Activated naive CD4-positive, alpha-beta T cell treated with anti-CD3 and anti-CD28 coated beads, Interleukin-2, amount 10 ng/mL, durations not matched to agents 7 days and 5 days (primary cell): ENCODE measurements at places on chromosomes 13 and 19.
A peak's percentile ranks its signal among the peaks of the same experiment; 100 is the strongest.

GRCh38 chr19:16435238-16435917, 36.4 kb downstream of the EPS15L1 start:
- peaks cover 31% of the 10 kb centered on the region for H3K36me3 ChIP-seq
- no peak for DNase-seq
- no peak overlapping the region for H3K4me3 ChIP-seq
- peaks cover 13% of the 10 kb centered on the region for H3K4me1 ChIP-seq
- no peaks in the 10 kb centered on the region for H3K27me3 ChIP-seq

DNA sequence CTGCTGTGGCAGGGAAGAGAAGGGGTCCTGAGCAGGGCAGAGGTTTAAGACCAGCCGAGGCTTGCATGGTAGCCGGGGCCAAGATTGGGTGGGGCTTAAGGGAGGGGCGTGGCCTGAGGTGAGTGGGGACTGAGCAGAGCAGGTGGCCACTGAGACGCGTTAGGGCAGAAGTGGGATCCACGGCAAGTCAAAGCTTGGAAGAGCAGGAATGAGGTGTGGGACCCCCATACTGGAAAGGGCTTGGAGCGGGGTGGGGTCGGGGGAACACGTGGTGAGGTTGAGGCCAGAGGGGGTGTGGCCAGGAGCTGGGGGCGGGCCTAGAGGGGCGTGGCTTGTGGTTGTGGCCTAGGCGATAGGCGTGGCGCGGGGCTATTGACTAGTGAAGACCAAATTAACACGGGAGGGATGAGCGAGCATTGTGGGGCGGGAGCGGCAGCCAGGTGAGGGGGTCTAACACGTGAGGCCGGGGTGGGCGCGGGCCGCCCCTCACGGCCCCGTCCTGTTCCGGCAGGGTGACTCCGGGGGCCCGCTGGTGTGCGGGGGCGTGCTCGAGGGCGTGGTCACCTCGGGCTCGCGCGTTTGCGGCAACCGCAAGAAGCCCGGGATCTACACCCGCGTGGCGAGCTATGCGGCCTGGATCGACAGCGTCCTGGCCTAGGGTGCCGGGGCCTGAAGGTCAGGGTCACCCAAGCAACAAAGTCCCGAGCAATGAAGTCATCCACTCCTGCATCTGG, 3.3 kb downstream of the CFD start:
- peak; percentile 88 for DNase-seq
- H3K36me3 ChIP-seq: peaks cover 6% of the 10 kb centered on the region
- H3K4me3 ChIP-seq: peak overlapping the region; percentile 67
- H3K27ac ChIP-seq: peak overlapping the region; percentile 92
- H3K27me3 ChIP-seq: peaks cover 43% of the 10 kb centered on the region
- peaks cover 29% of the 10 kb centered on the region for H3K4me1 ChIP-seq

GRCh38 chr19:5394551-5395505, 54.2 kb upstream of the PTPRS start:
- DNase-seq: no peak
- peaks cover 55% of the 10 kb centered on the region for H3K27me3 ChIP-seq
- H3K4me1 ChIP-seq: no peaks in the 10 kb centered on the region

DNA sequence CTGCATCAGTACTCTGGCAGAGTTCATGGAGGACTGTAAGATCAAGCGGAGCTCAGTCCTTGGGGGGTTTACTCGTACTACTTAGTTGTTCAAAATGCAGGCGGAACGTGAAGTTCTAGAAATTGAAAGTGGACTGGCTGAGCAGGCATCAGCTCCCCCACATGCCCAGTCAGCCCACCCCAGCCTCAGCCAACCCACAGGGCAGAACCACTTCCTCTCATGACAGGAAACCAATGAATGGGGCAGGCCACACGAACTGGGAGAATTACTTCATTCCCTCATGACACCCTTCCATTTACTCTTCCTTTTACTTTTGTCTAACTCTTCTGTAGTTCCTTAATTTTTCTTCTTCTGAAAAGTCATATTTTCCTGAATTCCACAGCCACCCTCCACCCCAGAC, 71.9 kb downstream of the FLT1 start:
- peaks cover 4% of the 10 kb centered on the region for H3K27me3 ChIP-seq
- peak; percentile 53 for DNase-seq
- no peak overlapping the region for H3K4me3 ChIP-seq
- H3K4me1 ChIP-seq: peaks cover 17% of the 10 kb centered on the region
- H3K36me3 ChIP-seq: no peaks in the 10 kb centered on the region

- no peaks in the 10 kb centered on the region for H3K27me3 ChIP-seq
- H3K4me1 ChIP-seq: no peaks in the 10 kb centered on the region
- no peak overlapping the region for H3K27ac ChIP-seq
- no peak overlapping the region for H3K4me3 ChIP-seq
Observed at GRCh38 chr13:33441015-33441414, 155.5 kb upstream of the STARD13 start.

GRCh38 chr19:11159598-11160439, 4.2 kb upstream of the SPC24 start:
- H3K27me3 ChIP-seq: peaks cover 31% of the 10 kb centered on the region
- H3K27ac ChIP-seq: no peak overlapping the region
- H3K4me3 ChIP-seq: no peak overlapping the region
- peaks cover 18% of the 10 kb centered on the region for H3K4me1 ChIP-seq
- no peak for DNase-seq
- peaks cover 2% of the 10 kb centered on the region for H3K36me3 ChIP-seq

DNA sequence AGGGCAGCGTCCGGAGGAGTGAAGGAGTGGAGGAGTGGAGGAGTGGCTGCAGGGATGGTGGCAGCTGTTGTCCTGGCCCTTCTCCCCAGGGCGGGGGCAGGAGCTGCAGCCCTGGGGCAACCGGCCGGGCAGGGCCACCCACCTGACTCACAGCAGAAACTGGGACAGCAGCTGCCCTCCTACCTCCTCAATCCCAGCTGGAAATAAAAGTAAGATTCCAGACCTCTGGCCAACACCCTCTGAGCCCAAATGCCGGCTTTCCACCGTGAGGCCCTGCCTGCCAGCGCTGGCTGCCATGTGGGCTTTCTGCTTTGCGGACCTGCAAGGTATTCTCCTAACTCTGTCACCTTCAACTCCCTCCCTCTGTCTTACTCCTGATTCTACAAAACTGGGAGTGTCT, 3.3 kb upstream of the CLPP start:
- H3K27me3 ChIP-seq: no peaks in the 10 kb centered on the region
- peaks cover 8% of the 10 kb centered on the region for H3K4me1 ChIP-seq
- no peak overlapping the region for H3K4me3 ChIP-seq

DNA sequence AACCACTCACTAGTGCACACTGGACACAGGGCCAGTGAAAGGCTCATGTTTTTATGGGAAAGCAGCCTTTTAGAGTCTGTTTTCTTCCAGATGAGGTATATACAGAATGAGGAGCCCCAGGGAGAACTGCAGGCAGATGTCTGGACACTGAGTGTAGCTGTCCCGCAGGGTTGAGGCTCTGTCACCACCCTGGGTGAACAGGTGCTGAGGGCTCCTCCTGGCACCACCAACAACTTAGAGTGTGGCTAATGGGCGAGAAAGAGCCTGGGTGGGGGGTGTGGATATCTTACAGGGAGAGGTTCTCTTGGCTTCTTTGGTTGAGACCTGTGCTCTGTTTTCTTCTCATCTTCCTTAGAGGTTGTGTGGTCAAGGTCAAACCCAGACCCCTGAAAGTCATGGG, 202.1 kb upstream of the GPR12 start:
- no peak overlapping the region for H3K4me3 ChIP-seq
- no peaks in the 10 kb centered on the region for H3K36me3 ChIP-seq
- no peaks in the 10 kb centered on the region for H3K27me3 ChIP-seq
- no peaks in the 10 kb centered on the region for H3K4me1 ChIP-seq
- H3K27ac ChIP-seq: no peak overlapping the region
- no peak for DNase-seq
